ENCODE measurements at places on chromosomes 7 and 10.

DNA sequence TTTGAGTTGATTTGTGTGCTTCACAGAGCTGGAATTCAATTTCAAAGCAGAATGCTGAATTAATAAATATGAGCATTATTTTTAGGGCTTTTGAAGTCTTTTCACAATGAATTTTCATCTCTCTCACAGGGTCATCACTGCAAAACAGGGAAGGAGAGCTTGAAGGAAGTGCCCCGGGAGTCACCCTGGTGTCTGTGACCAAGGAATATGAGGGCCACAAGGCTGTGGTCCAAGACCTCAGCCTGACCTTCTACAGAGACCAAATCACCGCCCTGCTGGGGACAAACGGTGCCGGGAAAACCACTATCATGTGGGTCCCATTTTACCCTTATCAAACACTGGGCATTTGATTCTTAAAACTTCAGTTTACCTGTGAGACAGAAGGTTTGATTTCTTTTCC is 217.7 kb downstream of the ABCA13 start:
- DNase-seq, result no peak

DNA sequence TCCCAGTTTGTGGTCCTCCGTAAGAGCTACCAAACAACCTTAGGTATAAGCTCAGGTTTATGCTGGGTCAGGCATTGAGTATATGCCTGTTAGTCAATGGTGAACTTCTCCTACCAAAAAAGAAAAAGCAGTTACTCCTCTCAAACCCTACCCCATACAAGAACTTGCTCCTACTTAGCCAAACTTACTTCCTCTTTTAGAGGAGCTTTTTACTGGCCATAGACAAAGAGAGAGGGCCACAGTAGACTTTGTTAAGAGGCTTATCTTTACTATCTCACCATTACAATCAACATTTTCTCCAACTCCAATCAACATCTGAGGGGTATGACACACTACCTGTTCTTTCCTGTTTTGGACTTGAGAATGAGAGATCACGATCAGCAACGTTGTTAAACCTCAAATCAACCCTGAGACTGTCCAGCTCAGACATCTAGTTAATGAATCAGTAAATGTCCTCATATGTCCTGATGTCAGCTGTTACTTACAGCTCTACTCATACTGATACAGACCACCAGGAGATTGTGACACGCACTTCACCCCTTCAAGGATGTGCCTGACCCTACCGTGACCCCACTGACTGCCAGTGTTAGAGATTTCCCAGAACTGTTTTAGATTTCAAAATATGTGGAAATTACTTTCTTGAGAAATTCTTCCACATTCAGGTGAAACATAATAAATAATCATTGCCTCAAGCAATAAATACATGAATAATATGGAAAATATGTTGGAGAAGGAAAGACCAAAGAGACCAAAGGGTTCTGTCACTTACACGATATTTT is 18.4 kb upstream of the CCDC71L start:
- no peak for DNase-seq

DNA sequence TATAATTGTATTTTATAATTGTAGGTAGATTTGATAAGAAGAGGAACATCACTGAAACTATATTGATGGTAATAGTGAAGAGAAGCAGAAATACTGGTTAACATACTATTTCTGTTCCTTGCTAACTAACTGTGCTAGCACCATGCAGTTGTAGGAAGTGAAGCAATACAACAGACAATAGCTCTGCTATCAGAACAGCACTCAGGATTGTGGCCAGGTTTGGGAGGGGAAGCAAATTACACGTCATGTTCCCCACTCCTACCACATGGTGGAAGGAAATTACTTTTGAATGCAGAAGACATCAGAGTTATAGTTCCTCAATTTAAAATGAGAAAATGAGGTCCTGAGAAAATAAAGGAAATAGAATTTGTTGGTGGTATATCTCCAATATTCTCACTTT is 151.1 kb downstream of the DGKB start:
- no peak for DNase-seq

- no peak for DNase-seq
Measured at GRCh38 chr10:124740369-124741280, 3.6 kb downstream of the FAM53B start.

GRCh38 chr10:120365872-120366271 is 91.2 kb upstream of the PLPP4 start:
- DNase-seq, result no peak

DNA sequence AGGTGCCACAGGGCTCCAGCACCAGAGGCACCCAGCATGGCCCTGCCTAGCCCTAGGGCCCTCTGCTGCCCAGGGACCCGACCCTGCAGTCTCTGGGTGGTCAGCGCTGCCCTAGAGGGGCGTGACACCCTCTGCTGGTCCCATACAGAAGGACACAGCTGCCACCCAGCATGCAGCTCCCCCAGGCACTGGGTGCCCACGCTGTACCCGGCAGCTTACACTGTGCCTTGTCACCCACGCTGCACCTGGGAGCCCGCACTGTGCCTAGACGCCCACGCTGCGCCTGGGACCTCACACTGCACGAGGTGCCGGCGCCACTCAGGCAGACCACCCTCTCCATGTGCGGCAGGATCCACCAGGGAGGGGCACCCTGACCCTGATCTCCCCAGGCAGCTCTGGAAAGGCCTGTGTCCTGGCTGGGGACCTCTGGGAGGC is 55.2 kb downstream of the PWWP2B start:
- DNase-seq, result no peak

DNA sequence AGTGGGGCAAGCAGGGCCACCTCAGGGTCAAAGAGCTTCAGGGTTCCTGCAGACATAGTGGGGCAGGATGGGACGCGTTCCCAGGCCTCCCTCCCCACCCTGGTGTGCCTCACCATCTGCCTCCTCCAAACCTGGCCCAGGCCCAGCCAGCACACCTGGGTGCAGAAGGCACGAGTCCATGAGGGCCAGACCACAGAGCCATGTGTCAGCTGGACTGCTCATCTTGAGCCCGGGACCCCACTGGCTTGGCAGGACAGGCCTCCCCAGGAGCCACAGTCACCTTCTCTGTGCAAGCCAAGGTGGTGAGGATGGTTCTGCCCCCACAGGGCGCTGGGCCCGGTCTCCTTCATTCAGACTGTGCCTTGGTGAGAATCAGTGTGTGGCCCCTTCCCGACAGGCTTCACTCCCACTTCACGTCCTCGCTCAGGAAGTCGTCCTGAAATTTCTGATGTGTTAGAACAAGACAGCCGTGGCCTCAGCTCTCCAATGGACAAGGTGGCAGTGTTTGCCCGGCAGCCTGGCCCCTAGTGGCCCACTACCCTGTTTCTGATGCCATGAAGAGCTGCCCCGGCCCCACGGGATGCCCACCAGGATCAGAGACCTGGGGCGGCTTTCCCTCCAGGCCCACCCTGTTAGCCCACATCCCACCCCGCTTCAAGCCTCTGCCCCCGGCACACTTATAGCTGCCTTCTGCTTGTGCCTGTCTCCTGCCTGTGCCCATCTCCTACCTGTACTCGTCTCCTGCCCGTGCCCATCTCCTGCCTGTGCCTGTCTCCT is 59.6 kb upstream of the EBF3 start:
- no peak for DNase-seq

GRCh38 chr7:128041203-128041602 is 10.0 kb upstream of the LRRC4 start:
- DNase-seq, result no peak

- DNase-seq, result no peak
Measured at GRCh38 chr7:17530244-17530643, 231.8 kb downstream of the AHR start.

DNA sequence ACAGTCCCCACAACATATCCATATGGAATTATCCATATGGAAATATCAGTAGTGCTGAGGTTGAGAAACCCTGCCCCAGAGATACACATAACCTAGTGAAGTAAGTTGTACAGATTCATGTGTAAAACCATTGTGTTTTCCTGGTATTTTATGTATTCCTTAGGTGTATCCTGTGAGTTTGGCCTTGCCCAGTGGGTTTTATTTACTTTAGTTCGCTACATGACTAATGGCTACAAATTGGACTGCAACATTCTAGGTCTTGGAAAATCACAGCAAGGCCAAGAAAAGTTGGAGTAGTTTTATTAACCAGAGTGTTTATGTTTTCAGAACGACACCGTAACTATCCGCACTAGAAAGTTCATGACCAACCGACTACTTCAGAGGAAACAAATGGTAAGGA is 1.4 kb downstream of the RPS24 start:
- no peak for DNase-seq

GRCh38 chr7:96380111-96380512 is 58.2 kb upstream of the SLC25A13 start:
- no peak for DNase-seq

DNA sequence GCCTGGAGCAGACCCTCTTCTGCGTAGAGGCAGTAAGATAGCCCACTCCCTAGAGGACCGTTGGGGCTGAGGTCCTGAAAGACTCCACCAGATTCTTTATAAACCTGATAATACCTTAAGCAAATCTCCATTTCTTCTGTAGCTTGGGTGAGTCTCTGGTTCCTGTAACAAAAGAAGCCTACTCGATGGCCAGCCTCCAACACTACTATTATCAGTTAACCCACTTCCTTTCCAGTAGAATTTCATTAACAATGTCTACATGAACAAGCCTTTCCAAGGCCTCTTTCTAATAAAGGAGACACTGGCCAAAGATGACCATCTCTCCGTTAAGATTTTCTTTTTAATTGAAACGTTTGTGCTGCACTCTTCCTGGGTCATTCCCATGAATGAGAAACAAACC is 201.7 kb upstream of the KCTD7 start:
- no peak for DNase-seq

DNA sequence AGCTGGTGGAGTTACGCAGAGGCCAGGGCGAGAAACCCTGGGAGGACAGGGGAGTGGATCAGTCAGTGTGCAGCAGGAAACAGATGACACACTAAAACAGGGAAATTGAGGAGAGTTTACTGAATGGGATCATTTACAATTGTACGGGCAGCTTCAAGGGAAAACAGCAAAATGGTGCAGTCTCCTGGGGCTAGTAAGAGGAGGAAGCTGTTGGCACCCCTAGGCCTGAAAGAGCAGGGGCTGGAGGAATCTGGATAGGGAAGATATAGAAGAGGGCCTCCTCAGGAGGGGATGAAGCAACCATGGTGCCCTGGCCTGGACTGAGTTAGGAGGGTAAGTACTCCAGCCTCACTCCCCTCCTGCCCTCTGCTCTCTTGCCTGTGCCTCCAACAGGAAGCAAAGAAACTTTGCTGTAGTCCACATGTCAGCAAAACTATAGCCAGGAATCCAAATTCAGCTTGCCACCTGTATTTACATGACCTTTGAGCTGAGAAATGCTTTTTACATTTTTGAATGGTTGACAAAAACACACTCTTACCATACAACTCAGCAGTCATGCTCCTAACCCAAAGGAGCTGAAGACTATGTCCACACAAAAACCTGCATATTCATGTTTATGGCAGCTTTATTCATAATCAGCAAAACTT is 52.3 kb upstream of the OPN4 start:
- no peak for DNase-seq

GRCh38 chr10:44935966-44936295 is 23.7 kb upstream of the RASSF4 start:
- no peak for DNase-seq

- no peak for DNase-seq
Measured at GRCh38 chr7:35261476-35262285, 7.8 kb upstream of the TBX20 start.

DNA sequence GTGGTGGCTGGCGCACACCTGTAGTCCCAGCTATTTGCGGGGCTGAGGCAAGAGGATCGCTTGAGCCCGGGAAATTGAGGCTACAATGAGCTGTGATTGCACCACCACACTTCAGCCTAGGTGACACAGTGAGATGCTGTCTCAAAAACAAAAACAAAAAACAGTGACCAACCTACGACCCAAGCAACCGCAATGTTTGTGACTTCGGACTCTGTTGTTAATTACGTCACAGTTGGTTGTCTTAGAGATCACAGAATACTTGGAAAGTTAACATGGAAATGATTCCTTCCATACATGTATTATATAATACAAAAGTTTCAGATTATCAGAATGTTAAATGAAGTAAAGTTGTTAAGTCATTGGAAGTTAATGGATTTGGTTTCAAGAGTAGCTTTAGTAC is 106.2 kb downstream of the REEP3 start:
- no peak for DNase-seq

- peak; percentile 0 for DNase-seq
Measured at GRCh38 chr10:97037365-97038361, 148.1 kb downstream of the SLIT1 start.

GRCh38 chr7:108463613-108464012 is 7.4 kb upstream of the NRCAM start:
- DNase-seq, result no peak

DNA sequence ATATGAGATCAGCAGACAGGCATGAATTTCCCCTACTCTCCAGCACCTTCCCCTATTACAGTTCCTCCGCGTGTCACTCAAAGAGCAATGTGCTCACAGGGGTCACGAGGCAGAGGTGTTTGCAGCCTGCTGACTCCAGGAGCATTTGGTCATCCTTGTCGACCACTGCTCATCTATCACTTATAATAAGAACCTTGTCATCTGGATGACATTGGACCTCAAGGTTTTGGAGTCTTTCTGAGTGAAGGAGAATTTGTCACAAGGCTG is 32.9 kb upstream of the PLPP4 start:
- DNase-seq, result no peak

DNA sequence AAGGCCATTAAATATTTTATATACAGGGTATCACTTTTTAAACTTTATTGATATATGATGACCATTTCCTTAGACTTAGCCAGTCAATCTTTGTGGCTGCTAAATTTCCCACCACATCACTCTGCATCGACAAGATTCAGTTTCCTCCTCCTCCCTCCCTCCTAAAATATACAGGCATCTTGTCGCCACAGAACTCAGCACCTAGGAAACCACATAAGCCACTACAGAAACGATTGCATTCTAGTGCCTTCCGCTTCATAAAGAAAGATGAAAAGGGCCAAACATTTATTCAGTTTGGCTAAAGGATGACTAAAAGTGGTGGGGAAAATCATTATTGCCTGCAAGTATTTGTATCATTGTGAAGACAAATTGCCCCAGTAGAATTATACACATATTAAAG is 30.7 kb downstream of the ERCC6 start:
- DNase-seq, result no peak

DNA sequence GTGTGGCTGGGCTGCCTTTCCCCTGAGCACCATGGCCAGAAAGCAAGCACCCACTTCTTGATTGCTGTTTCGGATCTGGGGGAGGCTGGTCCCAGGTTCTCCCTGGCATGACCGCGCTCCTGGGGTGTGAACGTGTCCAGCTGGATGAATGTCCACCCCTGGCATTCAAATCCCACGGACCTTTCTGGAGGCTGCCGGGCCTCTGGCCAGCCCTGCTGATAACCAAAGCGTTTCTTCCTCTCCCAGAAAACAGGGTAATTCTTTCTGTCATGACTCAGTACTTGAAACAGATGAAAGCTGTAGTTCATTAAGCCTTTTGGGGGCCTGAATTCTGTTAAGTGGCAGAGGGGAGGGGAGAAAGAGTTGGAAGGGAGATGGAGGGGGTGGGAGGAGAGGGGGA is 73.1 kb upstream of the SAMD8 start:
- DNase-seq, result no peak

- DNase-seq, result no peak
Measured at GRCh38 chr10:66463611-66464010, 462.2 kb upstream of the LRRTM3 start.

DNA sequence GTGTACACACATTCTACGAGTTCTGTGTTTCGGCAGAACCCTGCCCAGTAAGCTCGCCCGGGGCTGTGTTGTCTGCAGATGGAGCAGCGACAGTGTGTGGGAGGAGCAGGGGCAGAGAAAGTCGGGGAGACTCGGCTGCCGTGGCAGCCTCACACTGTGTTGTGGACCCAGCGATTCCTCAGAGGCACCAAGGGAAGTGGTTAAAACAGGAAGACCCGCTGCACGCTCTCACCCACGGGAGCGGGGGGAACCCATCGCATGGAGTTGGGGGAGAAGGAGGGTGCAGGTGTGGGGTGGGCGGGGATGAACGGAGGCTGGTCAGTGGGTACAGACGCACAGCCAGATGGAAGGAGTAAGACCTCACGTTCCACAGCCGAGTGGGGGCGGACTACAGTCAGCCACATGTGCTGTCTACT is 250.2 kb downstream of the ELFN1 start:
- DNase-seq, result no peak

All from NCI-H187 treated with DMSO at 0.1 percent for 48 hours (cell line).